ENCODE measurements at places on chromosomes 12 and 14. TPM values are rescaled to one million over a fixed set of nuclear protein-coding genes. Genes with fewer than 3 reads are reported as not detected.

Gene PTPRB
- 0.05 TPM for total RNA-seq

Gene SP1
- total RNA-seq, result 83.3 TPM

Gene TC2N
- total RNA-seq, result 2.1 TPM

Gene KRT2
- total RNA-seq, result not detected

Gene DPY19L2
- total RNA-seq, result 13.9 TPM

Gene IGFBP6
- total RNA-seq, result 22.3 TPM

Gene TRIM9
- total RNA-seq, result 4.4 TPM

Gene CLEC4A
- total RNA-seq, result 1.5 TPM

DNA sequence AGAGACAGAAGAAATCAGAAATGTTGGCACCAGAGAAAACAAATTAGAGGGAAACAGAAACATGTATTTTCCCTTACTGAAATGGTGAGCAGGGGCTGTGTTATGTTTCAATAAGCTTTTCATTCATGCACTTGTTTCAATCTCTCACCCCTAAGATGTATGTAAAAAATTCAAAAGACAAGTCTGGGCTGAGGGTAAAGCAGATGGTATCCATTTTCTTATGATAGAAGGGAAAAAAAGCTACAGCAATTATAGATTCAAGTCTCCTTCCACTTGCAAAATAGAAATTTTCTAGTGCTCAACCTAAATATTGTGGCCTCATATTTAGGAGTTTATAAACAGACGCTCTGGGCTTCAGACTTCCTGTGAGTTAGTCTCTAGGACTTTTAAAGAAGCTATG, 138.3 kb downstream of the ST8SIA1 start:
- DNase-seq, result no peak

DNA sequence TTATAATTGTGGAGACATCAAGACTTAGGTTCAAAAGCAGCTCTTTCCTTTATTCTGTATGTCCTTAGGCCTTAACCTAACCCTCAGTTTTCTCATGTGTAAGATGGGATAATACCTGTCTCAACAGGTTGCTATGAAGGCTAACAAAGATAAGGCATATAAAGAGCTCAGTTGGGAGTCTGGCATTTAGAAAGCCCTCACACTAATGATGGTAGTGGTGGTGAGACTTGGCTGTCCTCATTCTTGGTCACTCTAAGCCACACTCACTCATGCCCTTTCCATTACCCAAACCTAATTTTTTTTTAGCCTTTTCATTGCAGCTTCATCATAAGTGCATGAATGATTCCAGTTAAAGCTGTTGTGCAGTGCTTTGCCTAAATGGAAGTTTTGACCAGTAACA, 137.3 kb downstream of the TGFB3 start:
- no peak for DNase-seq

DNA sequence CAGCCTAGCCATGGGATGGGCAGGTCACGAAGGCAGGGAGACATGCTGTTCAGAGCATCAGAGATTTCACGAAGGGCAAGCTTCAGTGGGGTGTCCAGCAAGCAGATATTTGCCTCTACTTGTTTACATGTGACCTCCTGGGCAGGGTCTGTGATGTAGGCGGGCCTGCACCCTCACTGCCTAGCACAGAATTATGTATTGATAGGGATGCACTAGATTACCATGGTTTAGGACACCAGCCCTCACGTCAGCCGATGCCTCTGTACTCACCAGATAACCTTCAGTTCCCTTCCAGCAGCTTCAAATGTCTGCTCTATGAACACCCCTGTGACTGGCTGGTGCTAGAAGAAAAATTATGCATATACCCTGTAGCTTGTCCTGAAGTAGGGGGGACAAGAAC, 5.1 kb upstream of the EIF5 start:
- no peak for DNase-seq

DNA sequence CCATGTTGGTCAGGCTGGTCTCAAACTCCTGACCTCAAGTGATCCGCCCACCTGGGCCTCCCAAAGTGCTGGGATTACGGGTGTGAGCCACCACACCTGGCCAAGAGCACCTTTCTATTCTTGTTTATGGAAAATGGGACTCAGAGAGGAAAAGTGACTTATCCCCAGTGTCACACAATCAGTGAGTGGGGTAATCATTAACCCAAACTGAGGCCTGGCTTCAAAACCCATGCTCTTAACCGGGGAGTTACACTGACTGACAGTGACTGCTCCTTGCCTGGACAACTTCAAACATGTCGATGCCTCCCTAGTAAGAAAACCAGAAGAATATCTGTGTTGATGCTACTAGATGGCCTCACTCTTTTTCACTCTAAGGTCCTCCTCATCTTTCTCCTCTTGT, 7.3 kb downstream of the CLEC7A start:
- DNase-seq, result no peak

DNA sequence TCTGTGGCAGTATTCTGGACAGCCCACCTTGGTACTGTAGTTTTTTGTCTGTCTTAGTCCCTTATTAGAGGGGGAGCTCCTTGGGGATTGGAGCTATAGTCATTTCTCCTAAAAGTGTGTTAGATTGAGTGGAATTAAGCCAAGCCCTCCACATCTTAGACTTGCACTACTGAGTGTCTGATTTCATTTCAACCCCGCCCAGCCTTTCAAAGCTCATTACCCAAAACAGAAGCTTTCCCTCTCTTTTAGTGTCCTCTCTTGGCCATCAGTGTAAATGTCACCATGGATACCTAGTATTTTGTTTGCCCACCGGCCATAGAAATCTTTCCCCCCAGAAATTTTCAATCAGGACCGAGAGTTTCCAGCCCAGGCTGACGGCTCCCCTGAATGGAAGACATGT, 74.5 kb downstream of the LRRC74A start:
- no peak for DNase-seq

DNA sequence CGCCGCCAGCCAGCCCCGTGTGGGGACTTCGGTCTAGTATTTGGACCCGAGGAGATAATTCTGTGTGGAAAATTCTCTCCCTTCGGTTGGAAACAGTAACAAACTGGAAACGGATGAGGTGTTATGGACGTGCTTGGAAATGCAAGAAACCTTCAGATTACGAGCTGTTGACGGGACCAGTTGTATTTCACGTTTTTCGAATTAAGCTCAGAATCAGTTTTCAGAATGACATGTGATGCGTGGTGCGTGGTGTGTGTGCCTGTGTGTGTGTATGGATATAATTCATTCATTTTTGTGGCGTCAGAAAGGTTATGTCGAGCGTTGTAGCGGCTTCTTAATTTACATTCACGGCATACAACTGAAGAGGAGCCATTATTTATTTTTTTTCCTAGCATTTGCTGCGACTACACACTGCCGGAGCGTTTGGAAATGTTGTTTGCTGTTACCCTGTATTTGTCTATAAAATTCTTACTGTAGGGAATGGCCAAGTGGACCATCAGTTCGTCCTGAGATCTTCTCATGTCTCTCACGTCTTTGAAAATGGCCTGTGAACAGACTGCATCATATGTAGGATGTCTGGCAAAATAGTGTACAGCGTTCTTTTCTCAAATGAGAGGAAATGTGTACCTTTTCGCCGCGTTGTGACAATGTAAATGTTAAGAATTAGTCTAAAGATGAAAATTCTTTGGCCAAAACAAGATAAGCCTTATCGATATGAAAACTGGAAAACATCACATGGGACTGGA, 1.3 kb downstream of the TRAF3 start:
- no peak for DNase-seq

GRCh38 chr12:127728285-127728684, 538.7 kb upstream of the TMEM132C start:
- DNase-seq, result no peak

DNA sequence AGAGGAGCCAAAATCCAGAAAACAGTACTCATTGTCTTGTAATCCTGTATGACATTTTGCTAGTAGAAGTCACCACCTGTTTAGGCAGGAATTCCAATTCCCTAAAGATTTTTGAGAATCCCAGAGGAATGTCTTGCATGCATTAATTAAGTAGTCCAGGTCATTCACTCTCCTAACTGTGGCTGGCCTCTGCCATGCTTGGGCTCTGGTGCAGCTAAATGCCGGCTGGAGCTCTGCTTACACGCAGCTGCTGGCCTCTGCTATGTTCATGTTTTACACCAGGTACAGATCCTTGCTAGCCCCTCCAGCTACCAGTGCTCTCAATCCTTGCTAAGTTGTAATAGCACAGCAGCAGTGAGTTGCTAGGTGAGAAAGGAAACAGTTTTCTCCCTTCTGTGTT, 16.3 kb upstream of the HIF1A start:
- DNase-seq, result no peak

DNA sequence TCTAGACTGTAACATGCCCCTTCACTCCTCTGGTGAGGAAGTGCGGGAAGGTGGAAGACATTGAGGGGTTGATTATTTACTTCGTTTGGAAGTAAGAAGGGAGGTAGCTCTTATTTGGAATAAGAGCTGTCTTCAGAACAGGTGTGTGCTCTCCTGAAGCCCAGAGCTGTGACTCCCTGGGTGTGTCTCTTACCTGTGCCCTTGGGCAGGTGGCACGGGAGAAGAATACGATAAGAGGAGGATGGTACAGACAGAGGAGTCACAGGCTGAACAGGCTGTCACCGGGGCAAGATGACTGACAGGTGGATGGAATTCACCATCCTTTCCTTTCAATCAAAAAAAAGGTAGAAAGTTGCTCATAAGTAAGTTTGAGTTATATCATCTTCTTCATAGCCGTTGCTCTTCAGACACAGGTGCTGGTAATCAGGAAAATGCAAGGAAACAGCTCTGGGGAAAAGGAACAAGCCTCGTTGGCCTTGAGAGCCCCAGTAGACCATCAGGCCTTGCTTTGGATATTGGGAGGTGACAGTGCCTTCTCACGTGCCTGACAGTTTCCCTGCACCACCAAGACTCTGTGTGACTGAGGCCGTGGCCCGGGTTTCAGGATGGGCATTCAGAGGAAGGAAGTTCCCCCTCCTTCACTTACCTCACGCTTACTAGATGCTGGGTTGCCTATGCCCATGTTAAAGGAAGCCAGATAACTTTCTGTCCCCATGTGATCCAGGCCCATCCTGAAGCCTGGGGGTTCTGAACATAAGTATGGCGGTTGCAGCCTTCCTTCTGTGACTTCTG, 120.4 kb downstream of the ETV6 start:
- DNase-seq, result no peak

DNA sequence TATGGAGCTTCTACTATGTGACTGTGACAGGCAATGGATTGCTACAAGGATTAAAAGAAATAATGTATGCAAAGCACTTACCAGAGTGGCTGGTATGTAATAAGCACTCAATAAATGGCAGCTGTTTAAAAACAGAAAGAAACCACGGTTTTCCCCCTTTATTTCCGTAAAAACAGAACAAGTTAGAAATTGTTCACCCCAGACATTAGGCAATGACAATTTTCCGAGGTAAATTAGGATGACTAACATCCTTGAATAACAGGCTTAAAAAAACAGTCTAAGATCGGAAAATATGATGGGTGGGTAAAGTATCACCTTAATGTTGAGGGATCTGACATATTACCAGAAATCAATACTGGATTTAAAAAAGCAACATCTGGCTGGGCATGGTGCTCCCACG, 20.9 kb upstream of the CNIH1 start:
- no peak for DNase-seq

DNA sequence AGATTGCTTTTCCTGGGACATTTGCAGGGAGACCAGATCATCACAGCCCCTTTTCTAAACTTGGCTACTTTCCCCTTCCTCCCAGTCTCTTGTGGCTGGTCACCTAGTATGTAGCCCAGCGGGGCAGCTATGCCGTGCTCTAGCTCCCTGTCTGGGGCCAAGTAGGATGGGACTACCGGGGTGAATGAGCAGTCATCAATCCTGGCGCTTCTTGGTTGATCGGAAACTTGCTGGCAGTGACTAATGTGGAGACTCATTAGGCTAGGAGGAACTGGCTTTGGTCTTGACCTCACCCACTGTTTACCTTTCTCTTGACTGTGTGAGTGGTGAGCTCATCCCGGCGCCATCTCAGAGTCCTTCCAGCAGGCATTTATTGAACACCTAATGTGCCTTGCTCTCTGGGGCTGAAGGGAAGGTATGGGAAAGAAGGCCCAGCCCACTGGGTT, 15.9 kb downstream of the PLEKHG3 start:
- no peak for DNase-seq

DNA sequence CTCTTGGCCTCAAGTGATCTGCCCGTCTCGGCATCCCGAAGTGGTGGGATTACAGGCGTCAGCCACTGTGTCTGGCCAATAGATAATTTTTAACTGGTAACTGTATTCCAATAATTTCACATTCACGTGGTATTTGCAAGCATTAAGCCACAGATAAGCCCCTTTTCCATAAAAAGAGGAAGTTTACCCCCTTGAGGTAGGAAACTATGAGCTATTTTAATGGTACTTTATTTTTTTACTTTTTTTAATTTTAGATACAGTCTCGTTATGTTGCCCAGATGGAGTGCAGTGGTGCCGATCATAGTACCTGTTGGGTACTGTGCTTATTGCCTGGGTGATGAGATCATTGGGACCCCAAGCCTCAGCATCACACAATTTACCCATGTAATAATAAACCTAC, 42.9 kb upstream of the AP4S1 start:
- DNase-seq, result no peak

GRCh38 chr12:106115440-106115839, 23.3 kb downstream of the NUAK1 start:
- DNase-seq, result no peak

DNA sequence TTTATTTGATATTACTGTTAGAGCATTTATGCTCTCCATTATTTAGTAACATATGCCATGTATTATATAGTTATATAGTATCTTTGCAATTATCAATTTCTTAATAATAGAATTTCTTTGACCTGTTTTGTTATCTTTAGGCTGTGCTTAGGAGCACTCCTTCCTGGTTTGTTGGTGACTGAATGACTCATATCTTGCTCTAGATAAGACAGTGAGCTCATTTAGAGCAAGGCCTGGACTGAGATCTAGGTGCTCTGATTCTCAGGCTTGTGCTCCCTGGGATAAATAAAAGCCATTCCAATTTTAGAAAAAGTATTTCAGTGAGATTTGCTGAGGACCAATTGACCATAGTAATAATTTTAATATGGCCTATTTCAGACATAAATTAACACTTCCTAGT, 951.2 kb downstream of the FLRT2 start:
- DNase-seq, result no peak

- no peak for DNase-seq
Measured at GRCh38 chr12:67437011-67437410, 167.9 kb downstream of the CAND1 start.

GRCh38 chr12:106771425-106771824, 3.1 kb upstream of the RIC8B start:
- DNase-seq, result no peak

DNA sequence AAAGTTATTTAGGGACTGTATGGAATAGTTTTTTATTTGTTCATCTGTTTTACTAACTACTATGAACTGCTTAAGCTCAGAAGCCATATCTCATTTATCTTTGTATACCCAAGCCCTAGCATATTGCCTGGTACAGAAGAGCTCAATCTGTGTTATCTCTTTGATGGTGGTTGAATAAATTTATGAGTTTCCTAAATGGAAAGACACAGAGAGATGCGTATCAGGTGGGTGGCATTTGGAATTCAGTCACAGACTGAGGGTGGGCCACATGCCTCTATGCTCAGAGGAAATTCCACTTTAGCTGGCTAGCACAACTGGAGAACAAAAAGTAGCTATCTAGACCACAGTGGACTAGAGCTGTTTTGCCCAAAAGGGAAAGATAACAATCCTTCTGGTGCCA, 145.5 kb downstream of the SLC6A15 start:
- DNase-seq, result no peak

GRCh38 chr14:92660571-92660970, 87.9 kb downstream of the LGMN start:
- DNase-seq, result no peak
